ENCODE measurements at places on chromosomes 12 and 14.

- no peak for DNase-seq
These were observed 16.1 kb downstream of the BTBD7 start for GRCh38 chr14:93316716-93317115.

DNA sequence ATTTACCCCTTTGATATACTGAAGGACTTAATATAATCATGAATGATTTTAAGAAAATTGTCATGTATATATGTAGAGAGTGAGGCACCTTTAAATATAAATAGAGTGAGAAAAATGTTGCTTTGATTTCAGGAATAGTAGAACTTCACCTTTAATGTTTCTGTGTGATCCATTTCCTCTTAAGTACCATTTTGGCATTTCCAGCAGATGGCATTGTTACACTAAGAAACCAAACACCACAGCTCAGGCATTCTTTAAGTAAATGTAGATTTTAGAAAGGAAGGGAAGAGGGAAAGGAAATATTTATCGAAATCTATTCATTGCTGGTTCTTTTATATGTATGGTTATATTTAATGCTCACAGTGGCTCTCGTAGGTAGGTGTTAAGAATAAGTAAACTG is 556.7 kb upstream of the FBXO33 start:
- peak; percentile 40 for DNase-seq

GRCh38 chr14:96688629-96689028 is 108.6 kb upstream of the VRK1 start:
- no peak for DNase-seq

- no peak for DNase-seq
These were observed 245.9 kb downstream of the FOXN3 start for GRCh38 chr14:89171168-89171567.

GRCh38 chr12:99914206-99914605 is 70.5 kb downstream of the ANKS1B start:
- peak; percentile 24 for DNase-seq

- DNase-seq = peak; percentile 80
These were observed 93.7 kb downstream of the RMST start for GRCh38 chr12:97556302-97556779.

DNA sequence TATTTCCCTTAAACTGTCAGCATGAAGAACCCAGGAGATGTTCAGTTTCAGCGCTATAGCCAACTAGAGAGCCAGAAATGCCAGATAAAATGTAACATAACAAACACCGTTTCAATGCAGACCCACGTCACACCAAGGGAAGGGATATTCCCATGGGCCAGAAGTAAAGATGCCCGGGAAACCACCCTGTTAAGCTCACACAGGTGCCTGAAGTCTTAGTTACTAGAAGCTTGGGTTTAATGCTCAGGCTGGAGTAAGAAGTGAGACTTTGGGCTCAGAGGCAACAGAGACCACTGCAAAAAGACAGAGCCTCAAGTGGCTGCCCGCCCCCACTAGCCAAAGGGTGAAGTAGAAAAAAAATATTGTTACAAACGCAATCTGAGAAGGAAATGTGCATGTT is 52.3 kb downstream of the SYNE3 start:
- DNase-seq = no peak

- peak; percentile 80 for DNase-seq
These were observed at the start of gene TAMALIN for GRCh38 chr12:52006726-52007157. TSS of gene TAMALIN (plus strand) at chr12:52006946. CDS start at chr12:52007020, 74 bp downstream.

DNA sequence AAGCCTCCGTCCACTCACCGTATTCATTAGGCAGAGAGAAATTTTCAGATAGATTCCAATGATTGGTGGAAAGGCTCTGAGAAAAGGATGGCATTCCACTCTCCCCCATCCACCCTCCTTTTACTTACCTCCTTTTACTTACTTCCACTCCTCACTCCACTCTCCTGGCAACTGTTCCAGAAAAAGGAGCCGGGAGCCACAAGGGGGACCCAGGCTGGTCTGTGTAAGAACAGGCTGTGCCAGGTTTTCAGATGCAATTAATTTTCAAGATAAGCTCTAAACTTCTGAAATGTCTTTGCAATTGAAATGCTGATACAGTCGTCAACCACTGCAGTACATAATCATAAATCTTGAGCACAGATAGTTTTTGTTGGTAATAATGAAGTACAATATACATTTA is 248.8 kb downstream of the ANO6 start:
- peak; percentile 12 for DNase-seq

DNA sequence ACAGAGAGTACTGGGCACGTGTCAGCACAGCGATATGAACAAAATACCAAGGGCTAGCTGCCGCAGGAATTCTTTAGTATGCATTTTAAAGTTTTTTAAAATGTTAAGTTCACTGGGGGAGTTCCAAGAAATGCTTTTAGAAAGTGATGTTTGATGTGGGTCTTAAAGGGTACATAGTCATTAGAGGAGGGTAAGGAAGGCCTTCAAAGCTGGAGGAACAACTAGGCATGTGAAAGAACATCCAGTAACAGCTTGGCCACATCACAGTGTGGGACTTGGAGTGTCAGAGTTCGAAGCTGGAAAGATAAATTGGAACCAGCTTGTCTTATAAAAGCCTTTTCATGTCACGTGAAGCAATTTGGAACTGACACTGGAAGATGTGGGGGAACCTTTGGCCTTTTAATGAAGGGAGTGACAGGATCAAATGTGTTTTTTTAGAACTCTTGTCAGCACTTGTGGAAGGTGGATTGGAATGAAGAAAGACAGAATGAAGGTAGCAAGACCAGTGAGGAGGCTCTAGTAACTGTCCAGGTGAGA is 57.7 kb downstream of the WDR20 start:
- DNase-seq = peak; percentile 26

GRCh38 chr12:122491991-122492390 is 8.7 kb downstream of the ZCCHC8 start:
- no peak for DNase-seq

GRCh38 chr12:48782457-48783395 is 6.2 kb downstream of the ADCY6 start:
- no peak for DNase-seq

DNA sequence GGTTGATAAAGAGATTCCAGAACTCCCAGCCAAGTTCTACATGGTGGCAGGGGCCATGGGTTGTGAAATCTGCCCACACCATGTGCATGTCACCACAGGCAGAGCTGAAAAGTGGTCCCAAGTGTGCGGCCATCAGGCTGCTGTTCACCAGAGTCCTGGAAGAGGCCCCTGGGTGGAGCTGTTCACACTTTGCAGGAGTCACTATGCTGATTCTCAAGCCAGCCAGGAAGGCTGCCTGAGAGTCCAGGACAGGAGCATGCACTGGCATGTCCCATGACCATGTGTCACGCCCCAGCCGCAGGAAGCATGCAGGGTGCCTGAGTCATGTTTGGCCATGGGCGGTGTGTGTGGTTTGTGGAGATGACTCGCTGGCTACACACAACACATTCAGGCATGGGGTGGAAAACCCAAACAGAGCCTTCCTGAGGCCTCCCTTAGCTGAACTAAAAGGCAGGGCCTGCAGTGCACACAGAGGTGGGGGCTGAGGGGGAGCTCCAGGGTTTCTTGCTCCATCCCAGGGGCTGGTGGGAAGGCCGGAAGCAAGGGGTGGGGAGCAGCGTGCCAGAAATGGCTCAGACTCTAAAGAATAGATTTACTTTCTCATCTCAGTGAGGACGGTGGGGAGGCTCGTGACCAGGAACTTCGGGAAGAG is 19.4 kb downstream of the ABCB9 start:
- DNase-seq = peak; percentile 97

DNA sequence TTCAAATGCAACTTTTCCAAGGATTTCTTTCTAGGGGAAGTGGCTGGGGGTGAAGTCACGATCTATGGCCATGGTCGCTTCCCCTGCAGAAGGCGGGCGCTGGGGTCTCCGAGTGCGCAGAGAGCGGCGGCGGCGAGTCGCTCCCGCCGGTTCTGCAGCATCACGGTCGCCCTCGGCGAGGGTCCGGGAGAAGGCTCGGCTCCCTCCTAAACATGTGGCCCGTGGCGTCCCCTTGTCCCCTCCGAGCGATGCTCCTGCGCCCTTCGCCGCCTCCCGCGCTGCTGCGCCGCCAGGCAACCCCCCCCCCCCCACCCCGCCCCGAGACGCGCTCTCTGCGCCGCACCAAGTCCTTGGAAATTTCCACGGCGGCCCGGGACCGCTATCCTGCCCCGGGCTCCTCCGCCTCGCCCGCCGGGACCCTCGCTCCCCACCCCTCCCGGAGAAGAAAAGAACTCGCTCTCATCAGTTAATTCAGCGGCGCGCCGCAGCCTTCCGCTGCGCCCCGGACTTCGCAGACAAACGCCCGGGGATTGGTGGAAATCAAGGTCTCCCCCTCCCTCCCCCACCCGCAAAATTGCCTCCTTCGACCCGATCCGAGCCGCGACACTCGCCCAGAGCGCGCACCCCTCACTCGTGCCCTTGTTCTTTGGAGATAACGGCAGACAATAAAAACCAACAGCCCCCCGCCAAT is at the start of gene ST8SIA1:
TSS of gene ST8SIA1 (minus strand) at position 298 of the 691 bp plus-strand sequence. CDS start 475 bp downstream, outside the sequence.
- DNase-seq = peak; percentile 30

DNA sequence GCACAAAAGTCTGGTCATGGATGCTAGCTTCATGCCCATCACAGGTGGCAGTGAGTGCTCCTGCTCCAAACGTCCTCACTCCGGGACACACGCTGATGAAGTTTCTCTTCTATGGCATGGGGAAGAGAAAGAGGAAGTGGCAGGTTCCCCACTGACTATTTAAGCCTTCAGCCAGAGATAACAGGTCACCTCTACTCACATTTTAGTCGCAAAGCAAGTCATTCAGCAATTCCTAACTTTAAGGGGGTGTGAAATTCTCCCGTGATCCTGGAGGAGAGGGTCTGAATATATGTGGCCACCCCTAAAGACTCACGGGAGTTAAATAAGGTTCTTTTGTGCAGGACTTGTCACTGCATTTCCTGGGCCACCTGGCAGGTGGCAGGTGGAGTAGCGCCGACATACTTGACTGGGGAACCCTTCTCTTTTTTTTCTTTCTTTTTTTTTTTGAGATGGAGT is 18.8 kb upstream of the RCOR1 start:
- DNase-seq = no peak

DNA sequence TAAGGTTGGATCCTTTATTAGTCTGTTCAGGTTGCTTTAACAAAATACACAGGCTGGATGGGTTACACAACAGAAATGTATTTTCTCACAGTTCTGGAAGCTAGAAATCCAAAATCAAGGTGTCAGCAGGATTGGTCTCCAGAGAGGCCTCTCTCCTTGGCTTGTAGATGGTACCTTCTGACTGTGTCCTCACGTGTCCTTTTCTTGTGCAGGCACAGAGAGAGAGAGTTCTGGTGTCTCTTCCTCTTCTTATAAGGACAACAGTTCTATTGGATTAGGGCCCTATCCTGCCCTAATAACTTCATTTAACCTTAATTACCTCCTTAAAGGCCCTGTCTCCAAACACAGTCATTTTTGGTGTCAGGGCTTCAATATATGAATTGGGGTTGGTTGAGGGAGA is 4.6 kb upstream of the ANKRD33 start:
- DNase-seq = no peak

GRCh38 chr12:68913682-68914081 is 19.3 kb downstream of the CPM start:
- peak; percentile 77 for DNase-seq

DNA sequence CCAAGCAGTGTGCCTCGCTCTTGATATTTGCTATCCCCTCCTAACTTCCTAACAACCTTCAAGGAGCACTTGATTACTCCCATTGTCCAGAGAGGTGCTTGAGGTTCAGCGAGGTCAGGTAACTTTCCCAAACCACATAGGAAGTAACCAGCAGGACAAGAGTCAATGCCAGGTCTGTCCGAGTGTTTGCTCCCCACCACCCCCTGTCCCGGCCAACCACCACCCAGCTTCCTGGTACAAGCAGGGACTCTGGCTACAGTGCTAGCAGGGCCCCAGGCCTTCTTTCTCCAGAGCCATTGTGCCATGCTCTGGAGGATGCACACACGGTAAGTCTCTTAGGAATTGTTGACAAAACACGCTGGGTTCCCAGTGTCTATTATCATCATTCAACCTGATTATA is 49.2 kb downstream of the SYNE3 start:
- DNase-seq = no peak

- no peak for DNase-seq
These were observed 77.6 kb upstream of the KCNH3 start for GRCh38 chr12:49461221-49461620.

DNA sequence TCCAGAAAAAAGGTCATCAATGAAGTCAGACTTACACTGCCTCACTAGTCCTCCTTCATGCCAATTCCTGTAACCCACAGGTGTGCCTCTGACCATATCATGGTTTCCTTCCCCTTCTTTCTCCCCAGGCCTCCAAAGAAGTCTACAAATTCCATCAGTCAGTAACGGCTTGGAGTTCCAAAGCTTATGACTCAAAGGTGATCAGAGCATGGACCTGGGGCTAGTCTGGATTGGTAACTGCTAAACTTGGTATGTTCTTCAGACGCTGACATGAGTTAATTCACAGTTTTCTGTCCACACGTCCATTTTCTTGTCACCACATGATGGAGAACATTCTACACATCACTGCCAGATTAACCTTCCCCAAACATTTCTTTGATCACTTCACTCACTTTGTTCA is 560.4 kb downstream of the ETNK1 start:
- DNase-seq = no peak

All from cardiac muscle cell (in vitro differentiated cells and primary cell).